ENCODE measurements at places on chromosomes 6 and 20. TPM values are rescaled to one million over a fixed set of nuclear protein-coding genes. Genes with fewer than 3 reads are reported as not detected.

- DNase-seq, result no peak
Observed at GRCh38 chr6:161037873-161038228, 46.3 kb downstream of the MAP3K4 start.

GRCh38 chr6:142761756-142762155 is 183.2 kb downstream of the HIVEP2 start:
- DNase-seq, result no peak

GRCh38 chr20:5001174-5002076 is at the start of gene SLC23A2:
TSS of gene SLC23A2 (minus strand) at chr20:5001510. CDS start at chr20:4932562, 68,948 bp downstream.
- peak; percentile 55 for DNase-seq

- DNase-seq, result no peak
Observed at GRCh38 chr6:36109092-36109491, 21.2 kb upstream of the MAPK13 start.

GRCh38 chr6:118940770-118941169 is 5.8 kb upstream of the MCM9 start:
- no peak for DNase-seq

- no peak for DNase-seq
Observed at GRCh38 chr6:143966312-143966711, 41.7 kb downstream of the PLAGL1 start.

- no peak for DNase-seq
Observed at GRCh38 chr20:52145587-52145986, 46.0 kb downstream of the ZFP64 start.

- no peak for DNase-seq
Observed at GRCh38 chr6:112198582-112198981, 55.8 kb downstream of the LAMA4 start.

DNA sequence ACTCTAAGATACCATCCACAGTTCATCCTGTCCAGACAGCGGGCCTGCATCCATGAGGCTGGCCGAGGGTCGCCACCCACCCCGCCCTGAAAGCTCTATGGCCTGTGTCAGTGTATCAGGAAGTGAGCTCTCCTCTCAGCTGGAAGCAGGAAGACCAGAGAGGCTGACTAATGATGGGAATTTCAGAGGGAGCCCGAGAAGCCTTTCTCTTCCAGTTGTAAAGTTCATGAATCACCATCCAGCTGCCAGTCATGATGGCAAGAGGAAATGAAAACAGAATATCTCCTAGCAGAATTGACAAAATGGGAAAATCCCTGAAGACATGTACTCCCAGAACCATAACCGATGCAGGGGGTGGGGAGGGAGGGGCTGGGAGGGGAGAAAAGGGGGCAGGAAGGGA is 109.6 kb upstream of the RPS6KA2 start:
- no peak for DNase-seq

GRCh38 chr6:26158581-26159356 is 71.5 kb downstream of the HFE start:
- DNase-seq, result peak; percentile 37

DNA sequence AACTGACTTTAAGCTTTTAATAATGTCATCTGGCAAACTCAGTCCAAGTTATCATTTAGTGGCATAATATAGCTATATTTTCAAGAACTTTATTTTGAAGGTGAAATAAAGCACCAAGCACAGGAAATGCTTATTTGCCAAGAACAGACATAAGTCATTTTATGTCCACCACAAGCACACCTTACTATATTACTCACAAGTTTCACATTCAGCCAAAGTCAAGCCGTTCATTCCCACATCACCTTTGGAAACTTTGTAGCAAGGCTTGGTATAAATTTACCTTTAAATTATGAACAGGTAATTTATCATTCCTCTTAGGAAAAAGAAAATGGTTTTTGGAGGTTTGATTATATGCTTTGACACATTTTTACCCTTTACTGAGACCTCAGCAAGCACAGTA is 236.8 kb upstream of the FKBP1C start:
- DNase-seq, result no peak

DNA sequence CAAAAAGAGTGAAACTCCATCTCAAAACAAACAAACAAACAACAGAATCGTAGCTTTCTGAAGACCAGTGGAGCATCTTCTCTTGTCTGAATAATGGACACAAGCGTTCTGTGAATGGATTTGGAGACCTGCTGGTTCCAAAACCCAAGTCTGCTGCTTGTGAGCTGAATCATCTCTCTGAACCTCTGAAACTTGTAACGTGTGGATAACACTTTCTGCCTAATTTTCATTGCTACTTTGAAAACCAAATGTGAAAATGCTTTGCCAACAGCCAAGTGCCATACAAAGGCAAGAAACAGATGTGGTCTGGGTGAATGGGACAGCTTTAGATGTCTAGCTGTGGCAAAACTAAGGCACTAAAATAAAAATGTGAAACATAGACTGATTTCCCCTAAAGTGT is 44.3 kb downstream of the PHACTR1 start:
- DNase-seq, result no peak

GRCh38 chr6:158081657-158081935 is 86.5 kb downstream of the SERAC1 start:
- DNase-seq, result no peak

DNA sequence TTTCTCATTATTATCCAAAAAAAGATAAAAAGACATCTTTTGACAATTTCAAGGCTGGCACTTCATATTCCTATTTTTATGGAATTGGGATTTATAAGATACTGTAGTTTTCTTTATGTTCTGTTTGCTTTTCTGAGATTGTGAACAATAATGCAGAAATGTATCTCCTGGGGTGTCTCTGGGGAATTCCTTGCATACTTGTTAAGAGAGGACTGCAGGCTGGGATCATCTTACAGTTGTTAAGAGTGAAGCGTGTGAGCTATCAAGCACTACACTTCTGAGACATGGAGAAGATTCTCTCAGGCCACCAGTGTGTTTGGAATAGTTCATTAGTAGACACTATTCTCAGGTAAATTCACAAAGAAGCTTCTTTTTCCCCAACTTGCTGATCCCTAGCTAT is 963.3 kb upstream of the GJE1 start:
- no peak for DNase-seq

GRCh38 chr6:169251371-169251802 is 2.3 kb downstream of the THBS2 start:
- no peak for DNase-seq

- DNase-seq, result no peak
Observed at GRCh38 chr6:27553123-27553904, 80.4 kb upstream of the ZNF184 start.

GRCh38 chr6:3762359-3762758 is 10.8 kb upstream of the PXDC1 start:
- no peak for DNase-seq

- no peak for DNase-seq
Observed at GRCh38 chr6:5211492-5211891, 49.3 kb downstream of the LYRM4 start.

GRCh38 chr6:55636406-55637102 is 57.6 kb upstream of the HMGCLL1 start:
- DNase-seq, result no peak

- no peak for DNase-seq
Observed at GRCh38 chr20:22492497-22492896, 91.9 kb downstream of the FOXA2 start.

DNA sequence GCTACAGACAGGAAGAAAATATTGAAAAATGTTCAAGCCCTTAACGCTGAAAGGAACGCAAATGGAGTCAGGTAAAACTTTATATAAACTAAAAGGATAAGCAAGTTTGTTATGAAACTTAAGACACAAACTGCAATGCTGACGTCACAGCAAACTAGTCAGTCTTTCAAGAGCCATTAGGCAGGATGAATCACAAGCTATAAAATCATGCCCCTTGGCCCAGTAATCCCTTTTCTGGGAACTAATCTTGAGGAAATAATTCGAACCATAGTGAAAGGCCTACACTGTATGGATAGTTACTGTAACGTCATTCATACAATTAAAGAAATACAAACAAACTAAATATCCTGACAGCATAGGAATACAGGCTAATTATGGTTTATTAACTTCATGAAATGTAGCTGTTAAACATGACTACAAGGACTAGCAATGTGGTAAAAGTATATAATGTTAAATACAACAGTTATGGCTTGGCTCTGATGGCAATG is 42.7 kb upstream of the HINT3 start:
- no peak for DNase-seq

- DNase-seq, result no peak
Observed at GRCh38 chr6:35073211-35073610, 67.9 kb downstream of the TCP11 start.

DNA sequence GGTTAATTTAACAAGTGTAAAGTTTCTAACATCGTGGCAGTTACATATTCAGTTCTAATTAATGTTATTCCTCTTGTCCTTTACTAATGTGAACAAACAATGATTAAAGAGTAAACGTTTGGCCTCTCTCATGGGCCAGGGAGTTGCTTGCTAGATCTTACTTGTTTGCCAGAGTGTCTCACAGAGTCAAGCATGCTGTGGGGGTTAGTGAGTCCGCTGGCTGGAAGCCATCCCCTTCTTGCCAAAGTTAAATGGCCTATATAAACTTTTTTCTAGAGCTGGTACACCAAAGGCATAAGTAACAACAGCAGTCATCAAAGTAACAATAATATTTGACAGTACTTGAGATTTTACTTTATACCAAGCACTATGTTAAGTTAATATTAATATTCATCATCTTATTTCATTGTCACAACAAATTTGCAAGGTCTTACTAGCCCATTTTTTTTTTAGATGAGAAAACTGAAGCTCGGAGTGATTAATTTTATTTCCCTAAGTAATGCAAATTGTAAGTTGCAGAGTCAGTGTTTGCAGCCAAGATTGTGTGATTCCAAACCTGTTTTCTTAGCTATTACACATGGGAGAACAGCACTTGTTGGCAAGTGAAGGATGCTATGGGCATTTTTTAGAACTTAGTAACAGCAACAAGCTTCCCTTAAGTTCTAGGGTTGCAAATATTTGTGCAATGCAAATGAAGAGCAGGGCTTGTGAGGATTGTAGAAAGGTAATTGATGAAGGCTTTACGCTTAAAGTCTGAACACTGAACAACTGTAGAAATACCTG is 224.5 kb downstream of the RFPL4B start:
- no peak for DNase-seq

GRCh38 chr6:25454136-25454535 is 175.0 kb downstream of the CARMIL1 start:
- DNase-seq, result no peak

- DNase-seq, result no peak
Observed at GRCh38 chr6:2578767-2579166, 172.0 kb downstream of the MYLK4 start.

DNA sequence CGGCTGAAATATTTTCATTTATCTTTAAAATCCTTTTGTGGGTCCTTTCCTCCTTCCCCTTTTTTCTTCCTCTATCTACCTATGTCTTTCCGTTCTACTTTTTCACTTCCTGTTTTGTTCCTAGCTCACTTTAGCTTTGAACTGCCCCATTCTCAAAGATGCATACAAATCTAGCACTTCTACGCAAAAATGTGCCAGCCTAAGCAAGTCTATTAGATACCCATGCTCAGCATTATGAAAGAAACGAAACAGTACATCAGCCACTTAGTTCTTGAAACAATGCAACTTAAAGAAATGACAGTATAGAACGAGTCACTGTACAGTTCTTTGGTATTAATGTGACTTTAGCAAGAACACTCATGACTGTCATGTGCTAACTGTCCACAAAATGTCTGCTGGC is 47.3 kb upstream of the MARCKS start:
- DNase-seq, result no peak

DNA sequence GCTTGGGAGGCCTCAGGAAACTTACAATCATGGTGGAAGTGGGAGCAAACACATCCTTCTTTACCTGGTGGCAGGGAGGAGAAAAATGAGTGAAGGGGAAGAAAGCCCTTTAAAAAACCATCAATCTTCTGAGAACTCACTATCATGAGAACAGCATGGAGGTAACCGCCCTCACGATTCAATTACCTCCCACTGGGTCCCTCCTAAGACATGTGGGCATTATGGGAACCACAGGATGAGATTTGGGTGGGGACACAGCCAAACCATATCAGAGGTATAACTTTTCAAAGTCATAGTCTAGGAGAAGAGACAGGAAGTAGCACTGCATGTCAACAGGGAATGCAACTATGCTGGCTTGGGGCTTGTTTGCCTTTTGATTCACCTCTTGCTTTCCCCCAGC is 59.9 kb upstream of the DTNBP1 start:
- DNase-seq, result no peak

- DNase-seq, result no peak
Observed at GRCh38 chr6:148455225-148455624, 112.6 kb downstream of the SASH1 start.

DNA sequence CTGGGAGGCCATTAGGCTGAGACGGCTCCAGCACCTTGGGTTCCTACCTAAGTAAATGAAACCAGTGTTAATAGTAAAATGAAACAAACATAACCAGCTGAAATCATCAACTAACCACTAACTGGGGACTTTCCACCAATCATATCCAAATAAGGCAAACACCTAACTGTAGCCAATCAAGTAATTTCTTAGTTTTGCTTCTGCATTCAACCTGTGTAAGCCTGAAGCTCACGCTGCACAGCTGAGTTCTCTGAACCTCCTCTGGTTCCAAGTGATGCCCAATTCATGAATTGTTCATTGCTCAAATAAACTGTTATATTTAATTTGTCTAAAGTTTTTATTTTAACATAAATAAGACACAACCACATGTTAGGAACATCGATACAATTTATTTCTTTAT is 22.5 kb downstream of the KLHL32 start:
- DNase-seq, result no peak

DNA sequence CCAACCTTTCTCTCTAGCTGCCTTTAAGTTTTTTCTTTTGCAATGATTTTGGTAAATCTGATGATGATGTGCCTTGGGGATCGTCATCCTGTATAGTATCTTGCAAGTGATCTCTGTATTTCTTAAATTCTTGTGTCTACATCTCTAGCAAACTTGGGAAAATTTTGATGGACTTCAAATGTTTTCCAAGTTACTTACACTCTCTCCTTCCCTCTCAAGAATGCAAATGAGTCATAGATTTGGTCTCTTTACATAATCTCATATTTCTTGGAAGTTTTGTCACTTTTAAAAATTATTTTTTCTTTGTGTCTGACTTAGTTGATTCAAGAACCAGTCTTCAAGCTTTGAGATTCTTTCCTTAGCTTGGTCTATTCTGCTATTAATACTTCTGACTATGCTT is 176.4 kb downstream of the TBC1D32 start:
- DNase-seq, result no peak

The DEFB132 gene
- not detected for total RNA-seq

The C6orf58 gene
- not detected for total RNA-seq

The NECAB3 gene
- 146 TPM for total RNA-seq

The EYA4 gene
- total RNA-seq, result not detected

The WFDC9 gene
- not detected for total RNA-seq

The VGLL2 gene
- total RNA-seq, result not detected

The ANKEF1 gene
- total RNA-seq, result 4.3 TPM

The TRIM40 gene
- total RNA-seq, result not detected

The VWA7 gene
- 3.2 TPM for total RNA-seq

The MUC22 gene
- total RNA-seq, result not detected

The HLA-DQB2 gene
- total RNA-seq, result not detected

The SMIM26 gene
- total RNA-seq, result 35.7 TPM

The BCLAF1 gene
- 179 TPM for total RNA-seq

The C6orf52 gene
- 4.1 TPM for total RNA-seq

The CTCFL gene
- not detected for total RNA-seq
